DMS153 (cell line): ENCODE measurements at places on chromosomes 11 and 22.

DNA sequence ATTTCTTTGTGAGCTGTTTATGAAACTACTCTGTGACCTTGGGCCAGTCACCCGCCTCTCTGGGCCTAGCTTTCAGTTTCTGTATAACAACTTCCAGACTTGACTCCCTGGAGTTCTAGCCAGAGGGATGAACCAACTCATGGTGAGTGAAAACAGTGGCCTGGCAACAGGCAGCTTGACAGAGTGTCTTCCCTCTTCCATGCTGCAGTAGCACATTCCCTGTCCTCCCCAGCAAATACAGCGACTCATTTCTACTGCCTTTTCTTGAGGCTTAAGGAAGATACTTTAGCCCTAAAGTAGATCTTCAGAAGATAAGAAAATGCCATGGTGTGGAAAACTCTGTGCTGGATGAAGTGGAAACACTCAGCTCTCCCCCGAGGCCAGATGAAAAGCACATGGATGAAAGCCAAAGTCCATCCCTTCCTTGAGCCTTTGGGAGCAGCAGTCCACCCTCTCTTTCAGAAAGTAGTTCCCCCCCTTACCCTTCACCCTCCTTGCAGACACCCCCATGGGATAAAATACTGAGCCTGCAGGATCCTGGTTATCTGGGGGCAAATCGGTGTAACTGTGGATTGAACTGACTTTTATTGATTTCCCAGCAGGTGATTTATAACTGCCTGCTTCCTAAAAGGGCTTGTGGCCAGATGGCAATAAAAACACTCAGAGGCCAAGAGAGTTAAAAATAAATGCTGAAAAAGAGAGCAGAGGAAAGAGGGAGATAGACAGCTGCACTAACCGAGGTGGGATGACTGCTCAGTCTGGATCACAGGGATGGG, 24.1 kb downstream of the IRAG1 start:
- DNase-seq = peak; percentile 70

GRCh38 chr11:125626288-125626950, 1.5 kb downstream of the CHEK1 start:
- DNase-seq = peak; percentile 23

DNA sequence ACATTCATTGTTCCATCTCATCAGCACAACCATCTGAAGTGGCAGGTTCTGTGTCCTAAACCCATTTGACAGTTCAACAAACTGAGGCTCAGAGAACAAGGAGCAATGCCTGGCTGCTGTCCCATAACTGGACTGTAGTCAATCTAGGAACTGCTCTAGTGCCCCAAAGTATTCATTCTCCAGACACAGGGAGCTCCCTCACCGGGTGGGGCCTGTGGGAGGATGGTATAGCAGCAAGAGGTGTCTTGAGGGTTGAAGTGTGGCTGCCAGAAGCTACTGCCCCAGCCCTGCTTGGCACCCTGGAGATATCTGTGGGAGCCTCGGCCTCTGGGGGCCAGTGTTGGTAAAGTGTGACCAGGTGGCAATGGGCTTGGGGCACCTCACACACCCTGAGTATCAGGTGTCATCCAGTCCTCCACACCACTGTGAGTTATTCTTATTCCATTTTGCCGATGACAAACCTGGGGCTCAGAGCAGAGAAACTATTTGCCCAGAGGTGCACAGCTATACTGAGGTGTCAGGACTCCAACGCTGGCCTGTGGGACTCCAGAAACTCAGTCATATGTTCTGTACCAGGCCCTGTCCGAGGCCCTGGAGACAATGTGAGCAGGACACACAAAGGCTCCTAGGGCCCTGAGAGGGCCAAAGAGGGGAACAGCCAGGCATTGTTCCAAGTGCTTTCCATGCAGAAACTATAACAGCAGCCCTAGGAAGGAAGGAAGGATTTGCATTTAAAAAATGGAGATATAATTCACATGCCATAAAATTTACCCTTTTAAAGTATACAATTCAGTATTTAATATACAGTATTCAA, 46.0 kb upstream of the KLHL35 start:
- DNase-seq = no peak

DNA sequence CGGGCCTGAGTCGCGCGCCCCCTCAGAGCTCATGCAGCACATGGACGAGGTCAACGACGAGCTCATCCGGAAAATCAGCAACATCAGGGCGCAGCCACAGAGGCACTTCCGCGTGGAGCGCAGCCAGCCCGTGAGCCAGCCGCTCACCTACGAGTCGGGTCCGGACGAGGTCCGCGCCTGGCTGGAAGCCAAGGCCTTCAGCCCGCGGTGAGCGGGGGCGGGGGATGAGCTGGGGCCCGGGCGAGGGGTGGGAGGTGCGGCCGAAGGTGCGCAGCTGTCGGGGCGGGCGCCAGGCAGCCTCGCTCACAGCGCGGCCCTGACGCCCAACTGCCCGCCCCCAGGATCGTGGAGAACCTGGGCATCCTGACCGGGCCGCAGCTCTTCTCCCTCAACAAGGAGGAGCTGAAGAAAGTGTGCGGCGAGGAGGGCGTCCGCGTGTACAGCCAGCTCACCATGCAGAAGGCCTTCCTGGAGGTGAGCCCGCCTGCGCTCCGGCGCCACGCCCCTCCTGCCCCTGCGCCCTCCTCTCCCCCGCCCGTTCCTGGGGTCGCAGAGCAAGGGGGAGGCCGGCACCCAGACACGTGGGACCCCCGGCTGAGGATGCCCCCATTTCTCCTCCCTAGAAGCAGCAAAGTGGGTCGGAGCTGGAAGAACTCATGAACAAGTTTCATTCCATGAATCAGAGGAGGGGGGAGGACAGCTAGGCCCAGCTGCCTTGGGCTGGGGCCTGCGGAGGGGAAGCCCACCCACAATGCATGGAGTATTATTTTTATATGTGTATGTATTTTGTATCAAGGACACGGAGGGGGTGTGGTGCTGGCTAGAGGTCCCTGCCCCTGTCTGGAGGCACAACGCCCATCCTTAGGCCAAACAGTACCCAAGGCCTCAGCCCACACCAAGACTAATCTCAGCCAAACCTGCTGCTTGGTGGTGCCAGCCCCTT, 20.5 kb downstream of the EPS8L2 start:
- peak; percentile 75 for DNase-seq

DNA sequence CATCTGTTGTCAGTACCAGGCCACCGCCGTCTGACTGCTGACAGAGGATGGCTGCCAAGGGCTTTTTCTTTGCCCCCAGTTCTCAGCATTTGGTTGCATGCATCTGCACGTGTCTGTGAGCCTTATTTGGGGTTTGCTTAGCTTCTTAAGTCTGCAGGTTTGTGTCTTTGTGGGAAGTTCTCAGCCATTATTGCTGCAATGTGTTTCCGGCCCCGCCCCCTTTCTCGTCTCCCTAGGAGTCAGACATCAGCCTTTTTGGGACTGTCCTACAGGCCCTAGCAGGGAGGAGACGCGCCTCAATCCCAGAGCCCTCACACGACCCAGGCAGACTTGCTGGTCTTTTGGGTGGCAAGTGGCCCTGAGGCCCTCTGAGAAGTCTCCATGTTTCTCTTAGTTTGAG, 8.0 kb downstream of the MOB2 start:
- DNase-seq = no peak

DNA sequence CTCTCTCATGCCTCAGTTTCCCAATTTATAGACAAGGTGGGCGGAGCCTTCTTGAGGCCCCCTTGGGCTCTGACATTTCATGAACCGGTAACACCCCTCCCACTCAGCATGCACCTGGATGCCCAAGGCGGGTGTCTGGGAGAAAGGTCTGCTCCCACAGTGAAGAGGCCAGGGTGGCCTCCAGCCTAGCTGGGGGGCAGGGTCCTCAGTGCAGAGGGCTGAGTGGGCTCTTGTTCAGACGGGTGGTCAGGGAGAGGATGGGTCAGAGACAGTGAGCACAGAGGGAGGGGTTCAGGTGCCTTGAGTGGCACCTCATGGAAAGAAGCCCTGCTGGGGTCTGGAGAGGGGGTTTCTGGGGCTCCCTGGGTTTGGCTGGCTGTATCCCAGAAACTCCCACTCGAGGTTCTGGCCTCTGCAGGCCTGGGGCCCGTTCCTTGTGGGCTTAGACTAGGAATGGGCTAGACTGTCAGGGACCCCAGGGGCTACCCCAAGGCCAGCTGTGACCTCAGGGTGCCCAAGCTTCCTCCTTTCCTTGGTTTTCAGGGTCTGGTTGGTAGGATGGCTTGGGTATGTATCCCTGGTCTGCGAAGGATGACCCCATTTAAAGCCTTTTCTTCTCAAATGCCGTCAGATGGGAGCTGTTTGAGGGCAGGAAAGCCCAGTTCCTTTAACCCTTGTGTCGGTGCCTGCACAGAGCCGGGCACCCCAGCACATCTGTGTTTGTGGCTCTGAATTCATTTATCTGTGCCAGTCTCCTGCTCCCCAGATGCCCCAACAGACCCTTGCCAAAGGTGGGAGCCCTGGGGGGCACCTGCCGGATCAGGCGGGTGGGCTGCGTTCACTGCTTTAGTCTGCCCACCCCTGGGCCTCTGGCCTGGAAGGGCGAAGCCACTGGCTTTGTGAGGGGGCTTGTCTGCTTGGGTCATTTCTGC, 1.2 kb downstream of the SYNGR1 start:
- DNase-seq = no peak

GRCh38 chr22:34414467-34415440, 494.5 kb upstream of the LARGE1 start:
- peak; percentile 47 for DNase-seq

DNA sequence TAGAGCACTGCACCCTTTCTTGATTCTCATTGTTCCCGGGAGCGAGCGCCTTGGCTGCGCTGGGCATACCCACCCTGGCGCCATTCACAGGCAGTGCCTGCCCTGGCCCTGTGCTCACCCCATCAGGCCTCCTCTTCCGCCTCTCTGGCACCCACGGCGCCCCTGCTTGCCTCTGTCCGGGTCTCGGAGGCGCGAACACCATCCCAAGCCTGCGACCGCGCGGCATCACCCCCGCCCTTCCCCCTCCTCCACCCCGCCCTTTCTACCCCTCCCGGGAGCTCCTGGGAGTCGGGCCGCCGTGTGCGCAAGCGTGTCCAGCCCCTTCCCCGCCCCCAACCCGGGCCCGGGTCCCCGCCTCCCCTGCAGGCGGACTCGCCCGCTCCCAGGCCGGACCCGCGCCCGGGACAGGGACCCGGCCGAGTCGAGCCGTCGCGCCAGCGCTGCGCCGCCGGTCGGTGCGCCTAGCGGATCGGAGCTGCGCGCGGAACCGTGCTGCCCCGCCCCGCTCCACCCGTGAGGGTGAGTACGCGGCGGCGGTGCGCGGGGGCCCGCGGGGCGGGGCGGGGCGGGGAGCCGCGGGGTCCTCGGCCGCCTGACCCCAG, at the start of gene ST3GAL4:
TSS of gene ST3GAL4 (plus strand) at position 363 of the 602 bp plus-strand sequence. CDS start 50,470 bp downstream, outside the sequence.
- peak; percentile 39 for DNase-seq

DNA sequence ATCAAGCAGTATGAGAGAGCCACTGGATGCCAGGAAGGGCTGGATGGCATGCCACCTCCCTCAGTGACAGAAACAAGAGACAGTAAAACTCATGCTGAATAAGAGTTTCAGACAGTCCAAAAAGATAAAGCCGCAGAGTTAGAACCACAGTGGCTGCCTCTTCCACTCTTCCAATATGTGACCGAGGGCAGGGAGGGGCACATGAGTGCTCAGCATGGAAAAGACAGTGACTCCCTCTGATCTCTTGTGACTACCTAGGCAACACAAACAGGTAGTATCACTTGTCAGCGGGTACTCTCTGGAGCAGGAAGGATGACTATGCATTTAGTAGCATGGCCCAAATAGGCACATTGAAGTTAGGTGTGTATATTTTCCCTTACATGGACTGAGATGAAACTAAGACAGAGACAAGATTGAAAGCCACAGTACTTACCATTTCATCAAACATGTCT, 295.4 kb downstream of the CADM1 start:
- DNase-seq = peak; percentile 81

- DNase-seq = no peak
These were observed 6.5 kb downstream of the PTDSS2 start for GRCh38 chr11:456533-456932.

DNA sequence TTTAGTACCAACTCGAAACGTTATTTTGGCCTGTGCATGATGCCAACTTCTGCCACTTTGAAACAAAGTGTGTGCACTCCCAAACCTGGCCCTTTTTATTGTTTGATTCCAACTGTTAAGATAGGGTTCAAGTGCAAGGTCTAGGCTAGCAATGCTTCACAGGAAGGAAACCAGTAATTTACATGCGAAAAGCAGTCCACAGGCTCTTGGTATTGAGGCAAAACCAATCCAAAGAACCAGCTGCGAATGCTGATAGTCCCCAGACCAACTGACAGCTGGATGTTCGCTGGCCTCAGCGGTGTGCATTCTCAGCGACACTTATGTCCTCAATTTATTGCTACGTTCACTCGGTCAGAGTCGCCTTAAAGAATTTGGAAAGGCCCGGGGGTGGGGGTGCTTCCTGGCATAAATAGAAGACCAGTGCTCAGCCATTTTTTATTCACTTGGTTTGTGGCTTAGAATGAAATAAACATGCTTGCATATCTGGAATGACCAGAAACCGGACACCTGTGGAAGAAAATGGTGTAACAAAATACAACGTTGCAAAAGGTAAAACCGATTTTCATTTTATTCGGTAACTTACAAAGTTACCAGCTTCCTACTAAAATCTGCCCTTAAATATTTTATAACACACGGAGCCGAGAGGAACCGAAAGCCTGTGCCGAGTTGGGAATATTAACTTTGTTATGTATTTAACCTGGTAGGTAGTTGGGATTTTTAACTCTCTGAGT, 1.6 kb downstream of the CPT1A start:
- DNase-seq = no peak

GRCh38 chr11:2271077-2271326, 614 bp upstream of the ASCL2 start:
- peak; percentile 34 for DNase-seq

DNA sequence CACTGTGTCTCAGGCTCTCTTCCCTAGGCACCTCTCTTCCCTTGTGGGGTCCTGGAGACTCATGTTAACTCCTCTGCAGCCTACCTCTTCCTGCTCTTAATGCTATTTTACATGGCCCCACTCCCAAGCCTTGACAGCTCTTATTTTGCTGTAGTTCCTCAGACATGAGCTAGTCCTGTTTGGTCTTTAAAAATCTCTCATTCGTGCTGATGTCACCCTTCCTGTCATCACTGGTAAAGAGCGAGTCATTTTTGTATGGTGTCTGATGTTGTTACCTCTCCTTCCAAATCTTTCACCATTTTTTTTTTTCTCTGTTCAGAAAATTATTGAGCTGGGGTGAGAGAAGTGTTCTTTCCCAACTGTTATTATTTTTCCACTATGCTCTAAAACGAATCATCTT, 84.8 kb upstream of the ZBED5 start:
- no peak for DNase-seq

DNA sequence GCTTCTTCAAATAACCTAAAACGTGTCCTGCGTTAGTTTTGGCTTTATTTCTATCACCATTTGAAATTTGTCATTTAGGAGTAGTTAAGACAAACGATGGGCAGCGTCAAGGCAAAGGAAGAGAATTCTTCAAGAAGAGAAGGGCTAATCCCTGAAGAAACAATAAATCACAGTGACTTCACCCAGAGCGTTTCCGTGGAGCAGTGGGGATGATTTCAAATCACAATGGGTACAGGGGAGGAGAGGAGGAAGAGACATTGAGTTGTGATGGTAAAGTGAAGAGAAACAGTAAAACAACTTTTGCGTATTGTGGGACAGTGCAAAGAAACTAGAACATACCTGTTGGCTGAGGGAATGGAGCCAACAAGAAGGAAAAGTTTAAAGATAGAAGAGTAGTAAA, 9.7 kb downstream of the PDGFD start:
- DNase-seq = no peak

- no peak for DNase-seq
These were observed 14.7 kb downstream of the SELENOO start for GRCh38 chr22:50215297-50216054.
